ENCODE measurements at places on chromosomes 2 and 18.
A peak's percentile ranks its signal among the peaks of the same experiment; 100 is the strongest.

- DNase-seq = no peak
Observed at GRCh38 chr2:125224830-125225229, 1199.7 kb downstream of the CNTNAP5 start.

DNA sequence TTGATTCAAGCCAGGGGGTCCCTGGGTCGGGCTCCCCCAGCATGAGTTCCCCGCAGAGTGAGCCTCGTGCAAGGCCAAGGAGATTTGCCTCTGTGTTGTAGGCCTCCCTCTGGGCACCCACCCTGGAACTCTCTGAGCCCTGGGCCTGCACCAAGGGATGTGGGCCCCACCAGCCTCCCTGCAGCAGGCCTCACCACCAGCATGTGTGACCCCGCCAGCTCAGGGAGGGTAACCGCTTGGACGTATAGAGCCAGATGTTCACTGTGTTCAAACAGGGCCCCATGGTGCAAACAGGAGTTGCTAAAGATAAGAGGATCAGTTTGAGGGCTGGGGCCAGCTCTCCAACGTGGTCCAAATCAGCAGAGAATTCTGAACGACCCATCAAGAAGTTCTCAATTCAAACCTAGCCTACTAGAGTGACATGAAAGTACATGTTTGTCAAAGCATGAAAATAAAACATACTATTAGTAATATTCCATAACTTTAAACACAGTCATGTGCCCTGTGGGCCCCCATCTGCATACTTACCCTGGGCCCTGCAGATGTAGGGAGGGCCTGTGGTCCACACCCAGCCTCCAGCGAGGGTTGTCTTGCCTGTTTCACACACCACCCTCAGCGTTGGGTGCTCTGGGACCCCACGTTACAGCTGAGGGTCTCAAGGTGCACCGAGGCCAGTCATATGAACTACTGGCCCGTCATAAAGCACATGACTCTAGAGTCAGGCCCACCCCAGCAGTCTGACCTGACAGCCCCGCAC is 5.5 kb upstream of the TUBB6 start:
- no peak for DNase-seq

GRCh38 chr2:228945710-228946109 is 325.4 kb downstream of the PID1 start:
- DNase-seq = no peak

DNA sequence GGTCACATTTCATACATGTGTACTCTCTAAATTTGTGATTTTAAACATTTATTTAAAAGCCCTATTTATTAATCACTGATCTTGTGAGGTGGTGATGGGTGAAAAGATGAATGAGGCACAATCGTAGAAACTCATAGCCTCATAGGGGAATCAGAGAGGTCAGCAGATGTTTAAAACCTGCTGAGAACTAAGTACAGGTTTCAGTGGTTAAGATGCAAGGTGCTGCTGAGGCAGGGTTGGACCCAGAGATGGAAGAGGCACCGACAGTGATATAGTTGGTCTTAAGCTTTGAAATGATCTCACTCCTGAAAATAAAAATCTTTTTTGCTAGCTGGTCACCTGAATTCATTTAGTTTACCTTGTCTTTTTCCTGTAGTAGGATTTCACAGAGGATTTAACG is 49.6 kb downstream of the LINC00305 start:
- no peak for DNase-seq

DNA sequence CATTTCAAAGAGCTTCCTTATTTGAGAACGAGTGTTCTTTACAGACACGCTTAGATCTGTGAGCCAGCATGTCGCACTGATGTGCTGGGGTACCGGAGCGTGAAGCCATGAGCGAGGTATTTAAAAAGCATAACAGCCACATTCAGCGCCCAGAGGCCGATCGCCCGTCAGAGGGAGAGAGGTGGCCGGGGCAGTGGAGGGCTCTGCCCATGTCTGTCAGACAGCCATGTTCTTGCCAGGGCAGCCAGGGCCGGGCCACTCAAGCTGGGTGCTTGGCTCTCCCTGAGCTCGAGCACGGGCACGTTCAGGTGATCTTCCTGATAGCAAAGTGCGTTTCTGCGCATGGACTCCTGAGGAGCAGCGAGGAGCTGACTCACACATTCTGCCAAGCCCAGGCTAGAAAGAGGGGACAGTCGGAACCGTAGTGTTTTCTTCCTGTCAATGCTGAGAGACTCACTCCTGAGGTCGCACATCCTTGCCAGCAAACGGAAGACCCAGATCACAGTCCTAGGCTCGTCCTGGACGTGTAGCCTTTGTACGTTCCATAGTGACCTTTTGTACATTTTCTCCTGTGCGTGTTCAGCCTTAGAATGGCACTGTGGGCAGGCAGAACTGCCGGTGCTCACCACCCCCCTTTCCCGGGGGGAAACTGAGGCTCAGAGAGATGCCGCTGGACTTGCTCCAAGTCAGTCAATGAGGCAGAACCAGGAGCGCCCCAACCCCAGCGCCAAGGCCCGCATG is 100.7 kb downstream of the NFATC1 start:
- no peak for DNase-seq

DNA sequence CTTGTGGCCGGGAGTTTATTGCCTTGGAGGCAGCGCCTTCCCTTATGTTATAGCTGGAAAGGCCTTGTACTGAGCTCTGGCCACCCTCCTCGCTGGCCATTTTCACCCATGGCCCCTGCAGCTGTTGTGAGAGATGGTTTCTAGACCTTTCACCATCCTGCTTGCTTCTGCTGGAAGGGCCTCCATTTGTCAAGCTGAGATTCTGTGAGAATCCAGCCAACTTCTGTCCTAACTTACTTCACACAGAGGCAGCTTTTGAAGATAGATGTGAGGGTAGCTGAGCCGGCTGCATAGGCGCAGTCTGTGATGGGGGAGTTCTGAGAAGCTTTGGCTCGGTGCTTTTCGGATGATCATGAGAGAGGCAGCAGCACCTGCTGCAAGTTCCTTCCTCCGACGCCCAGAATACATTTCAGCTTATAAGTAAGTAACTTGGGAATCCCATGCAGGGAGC is 8.7 kb downstream of the CTIF start:
- DNase-seq = no peak

DNA sequence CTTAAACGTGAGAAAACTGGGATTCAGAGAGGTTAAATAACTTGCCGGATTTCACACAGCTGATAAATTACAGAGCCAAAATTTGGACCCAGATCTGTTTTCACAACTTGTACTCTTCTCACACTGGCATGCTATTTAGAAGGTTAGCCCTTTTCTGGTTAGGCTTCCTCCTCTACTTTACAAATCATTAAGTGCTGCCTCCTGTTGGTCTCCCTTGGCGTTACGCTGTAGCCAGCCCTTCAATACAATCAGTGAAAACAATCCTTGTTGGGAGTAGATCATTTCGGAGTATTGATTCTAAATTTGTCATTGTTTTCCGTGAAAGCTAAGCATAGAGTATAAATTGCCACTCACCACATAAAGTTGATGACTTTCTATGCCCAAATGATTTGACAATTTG is 153.5 kb downstream of the ARHGAP15 start:
- DNase-seq = no peak

DNA sequence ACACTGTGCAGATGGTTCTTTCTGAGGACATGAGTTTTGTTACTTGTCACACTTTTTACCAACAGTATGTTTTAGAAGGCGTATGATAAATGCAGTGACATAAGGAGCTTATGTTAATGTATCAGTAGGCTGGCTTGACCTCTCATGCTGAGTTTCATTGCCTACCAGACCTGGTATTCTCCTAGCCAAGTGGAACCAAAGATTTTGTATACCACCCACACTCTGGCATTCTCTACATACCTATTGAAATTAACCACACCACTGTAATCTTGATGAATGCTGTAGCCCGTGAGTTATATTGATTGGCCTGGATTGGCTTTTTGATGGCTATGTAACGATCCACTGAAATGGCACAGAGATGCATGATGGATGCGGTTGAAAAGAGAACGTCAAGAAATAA is 11.4 kb downstream of the HTR2B start:
- DNase-seq = no peak

- no peak for DNase-seq
Observed at GRCh38 chr2:24971286-24971535, 544 bp downstream of the DNAJC27 start.

- DNase-seq = no peak
Observed at GRCh38 chr18:55404832-55405465, 183.0 kb downstream of the TCF4 start.

GRCh38 chr18:46574743-46575115 is 82.3 kb downstream of the LOXHD1 start:
- DNase-seq = no peak

DNA sequence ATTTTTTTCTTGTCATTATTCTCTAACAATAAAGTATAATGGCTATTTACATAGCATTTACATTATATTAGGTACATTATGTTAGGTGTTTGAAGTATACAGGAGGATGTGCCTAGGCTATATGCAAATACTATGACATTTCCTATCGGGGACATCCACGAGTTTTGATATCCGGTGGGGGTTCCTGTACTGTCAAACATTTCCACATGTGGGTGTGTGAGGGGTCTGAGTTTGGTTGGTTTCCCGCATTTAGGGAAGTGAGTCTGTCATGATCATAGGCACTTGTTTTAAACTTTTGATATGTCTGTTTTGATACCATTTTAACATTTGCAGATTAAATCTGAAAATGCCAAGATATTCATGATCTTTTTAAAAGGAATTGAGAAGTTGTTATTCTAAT is 76.0 kb downstream of the CEP192 start:
- DNase-seq = no peak

GRCh38 chr2:182921234-182921633 is 54.8 kb upstream of the FRZB start:
- DNase-seq = no peak

DNA sequence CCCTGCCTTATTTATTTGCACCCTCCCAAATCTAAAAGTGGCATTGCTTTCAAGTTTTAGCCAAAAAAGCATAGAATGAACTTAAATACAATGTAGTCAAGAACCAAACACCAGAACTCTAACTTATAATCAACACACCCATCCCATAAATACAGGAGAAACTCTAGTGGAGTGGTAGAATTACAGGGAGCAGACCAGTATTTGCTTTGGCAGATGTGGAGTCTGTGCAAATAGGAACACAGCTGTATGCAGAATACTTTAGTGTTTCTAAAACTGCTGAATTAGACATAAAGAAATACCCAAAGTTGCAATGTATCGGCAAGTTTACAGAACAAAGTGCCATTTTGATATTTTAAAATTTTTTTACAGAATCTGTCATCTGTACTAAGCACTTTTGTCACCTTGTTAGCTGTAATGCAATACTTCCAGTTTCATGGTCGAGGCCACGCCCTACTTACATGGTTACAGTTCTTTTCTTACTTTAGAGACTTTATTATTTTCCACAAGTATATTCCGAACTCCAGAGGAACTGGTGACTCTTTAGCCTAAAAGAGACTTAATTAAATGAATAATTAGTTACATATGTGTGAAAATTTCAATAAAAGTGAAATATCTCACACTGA is 23.7 kb upstream of the COL5A2 start:
- DNase-seq = no peak

DNA sequence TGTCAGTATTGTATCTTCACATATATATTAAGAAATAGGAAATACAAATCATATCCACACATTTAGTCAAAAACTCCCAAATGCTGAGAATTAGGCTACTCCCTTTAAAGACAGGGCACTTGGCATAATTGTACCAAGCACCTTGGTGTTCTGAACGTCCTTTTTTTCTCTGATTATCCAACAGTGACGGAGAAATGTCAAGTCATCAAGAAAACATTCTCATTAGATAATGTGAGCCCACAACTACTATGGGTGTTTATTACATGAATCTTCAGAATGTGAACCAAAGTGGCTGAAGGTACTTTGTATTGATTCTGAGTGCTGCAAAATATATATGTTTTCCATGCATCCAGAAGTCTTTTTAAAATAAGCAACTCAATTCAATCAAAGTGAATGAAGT is 83.8 kb downstream of the PSMG2 start:
- DNase-seq = no peak

DNA sequence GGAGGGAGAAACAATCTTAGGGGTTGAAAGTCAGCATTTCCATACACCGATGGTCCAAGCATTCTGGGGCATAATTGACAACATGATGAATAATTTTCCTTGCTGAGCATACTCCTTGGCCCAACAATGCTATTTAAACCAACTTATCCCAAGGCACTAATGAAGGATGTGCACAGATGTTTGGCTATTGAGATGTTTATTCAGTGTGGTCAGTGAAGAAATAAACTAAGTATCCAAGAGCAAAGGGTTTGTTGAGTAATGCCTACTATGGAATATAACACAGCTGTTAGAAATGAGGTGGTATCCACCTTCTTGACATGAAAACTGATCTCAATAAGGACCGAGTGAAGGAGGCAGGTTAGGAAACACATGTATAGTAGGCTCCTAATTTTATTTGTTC is 53.9 kb upstream of the RAB6D start:
- no peak for DNase-seq

- DNase-seq = peak; percentile 95
Observed at GRCh38 chr2:95022309-95023221, 2.9 kb upstream of the MAL start.

DNA sequence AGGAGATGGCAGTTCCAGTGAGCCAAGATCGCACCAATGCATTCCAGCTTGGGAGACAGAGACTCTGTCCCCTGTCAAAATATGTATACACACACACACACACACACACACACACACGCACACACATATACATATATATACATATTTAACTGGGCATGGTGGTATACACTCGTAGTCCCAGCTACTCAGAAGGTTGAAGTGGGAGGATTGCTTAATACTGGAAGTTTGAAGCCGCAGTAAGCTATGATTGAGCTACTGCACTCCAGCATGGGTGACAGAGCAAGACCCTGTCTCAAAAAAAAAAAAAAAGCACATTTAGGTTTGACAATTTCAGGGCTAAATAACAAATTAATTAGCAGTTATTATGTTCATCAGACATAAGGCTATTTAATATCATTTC is 36.0 kb upstream of the ATIC start:
- DNase-seq = no peak

DNA sequence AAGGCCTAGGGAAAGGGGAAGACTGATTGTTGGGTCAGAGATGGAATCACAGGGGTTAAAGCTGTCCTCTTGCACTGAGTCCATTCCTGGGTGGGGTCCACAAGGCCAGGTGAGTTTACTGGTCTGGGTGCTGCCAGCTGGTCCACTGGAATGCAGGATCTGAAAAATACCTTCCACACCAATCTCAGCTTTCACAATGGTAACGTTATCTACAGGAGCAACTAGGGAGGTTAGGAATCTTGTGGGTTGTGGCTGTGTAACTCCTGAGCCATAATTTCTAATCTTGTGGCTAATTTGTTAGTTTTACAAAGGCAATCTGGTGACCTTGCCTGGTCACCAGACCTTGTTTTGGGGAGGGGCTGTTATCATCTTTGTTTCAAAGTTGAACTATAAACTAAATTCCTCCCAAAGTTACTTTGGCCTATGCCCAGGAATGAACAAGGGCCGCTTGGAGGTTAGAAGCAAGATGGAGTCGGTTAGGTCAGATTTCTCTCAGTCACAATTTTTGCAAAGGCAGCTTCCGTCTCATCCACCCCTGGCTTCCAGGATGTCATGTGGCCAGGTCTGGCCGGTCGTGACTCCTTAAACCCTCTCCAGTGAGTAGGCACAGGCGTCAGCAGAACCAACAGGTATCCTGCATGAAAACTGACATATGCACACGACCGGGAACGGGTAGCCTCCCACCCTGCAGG is 123.3 kb upstream of the SH3BP4 start:
- no peak for DNase-seq

All from activated CD8-positive, alpha-beta memory T cell treated with anti-CD3 and anti-CD28 coated beads for 24 hours (primary cell).